ENCODE measurements at places on chromosomes 1 and 21.
A peak's percentile ranks its signal among the peaks of the same experiment; 100 is the strongest.

- DNase-seq: no peak
Measured at GRCh38 chr1:37932759-37933158, 14.1 kb downstream of the INPP5B start.

- DNase-seq: peak; percentile 77
Measured at GRCh38 chr1:172727956-172728603, 69.2 kb downstream of the FASLG start.

DNA sequence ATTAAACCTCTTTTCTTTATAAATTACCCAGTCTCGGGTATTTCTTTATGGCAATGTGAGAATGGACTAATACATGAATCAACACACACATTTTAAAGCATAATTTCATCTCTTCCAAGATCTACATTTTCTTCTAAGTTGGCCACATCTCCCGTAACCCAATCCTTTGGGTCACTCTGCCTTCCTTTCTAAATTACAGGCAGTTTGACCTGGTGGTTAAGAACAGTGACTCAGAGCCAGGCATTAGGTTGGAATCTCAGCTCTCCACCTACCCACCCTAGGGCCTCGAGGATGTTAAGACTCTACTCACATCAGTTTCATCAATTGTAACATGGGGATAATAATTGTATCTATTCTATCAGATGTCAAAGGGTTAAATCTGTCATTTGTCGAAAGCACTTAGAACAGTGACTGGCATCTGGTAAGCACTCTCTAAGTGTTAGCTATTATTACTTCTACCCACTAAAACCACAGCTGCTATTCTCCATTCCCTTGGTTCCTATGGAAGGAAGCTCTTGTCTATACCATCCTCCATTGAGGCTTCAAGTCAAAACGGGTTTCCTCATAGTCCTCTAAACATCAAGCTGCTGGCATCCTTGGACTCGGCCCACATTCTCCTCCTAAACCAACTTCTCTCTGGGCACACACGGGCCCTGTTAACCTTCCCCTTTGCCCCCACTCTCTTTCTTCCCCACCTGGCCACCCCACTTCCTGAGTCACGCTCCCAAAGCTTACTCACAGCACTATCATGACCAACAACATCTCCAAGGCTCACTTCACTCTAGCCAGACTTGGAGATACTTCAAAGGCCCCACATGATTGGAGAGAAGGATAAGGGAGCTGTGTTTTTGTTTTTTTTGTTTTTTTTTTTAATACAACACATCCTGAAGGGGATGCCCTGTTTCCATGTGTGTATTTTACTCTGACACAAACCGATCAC, 116.9 kb downstream of the TGFBR3 start:
- DNase-seq: no peak

GRCh38 chr1:86695400-86695799, 9.0 kb upstream of the SH3GLB1 start:
- DNase-seq: no peak

DNA sequence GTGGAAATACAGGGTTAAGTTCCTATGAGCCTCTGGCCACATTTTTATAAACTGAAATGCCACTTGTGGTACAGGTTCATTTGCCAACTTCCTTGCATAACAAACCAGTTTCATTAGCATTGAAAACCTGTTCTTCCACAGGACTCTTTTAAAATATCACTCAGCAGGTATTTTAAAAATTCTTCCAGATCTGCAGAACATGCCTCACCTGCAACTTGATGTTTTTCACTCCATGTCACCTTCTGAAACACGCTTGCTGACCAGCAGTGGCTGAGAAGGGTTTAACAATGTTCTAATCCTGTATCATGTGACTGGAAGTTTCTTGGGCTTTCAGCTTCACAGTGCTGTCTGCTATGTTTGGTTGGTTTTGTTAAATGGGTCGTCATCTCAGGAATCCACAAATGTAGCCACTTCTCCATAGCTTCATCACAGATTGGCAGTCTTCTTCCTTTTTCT, 17.6 kb upstream of the CBR3 start:
- DNase-seq: no peak

Measured in hematopoietic multipotent progenitor cell treated with erythropoietin and hydrocortisone succinate and interleukin-3 and kit ligand, for 15 days (in vitro differentiated cells).